ENCODE measurements at places on chromosomes 12 and 14.

DNA sequence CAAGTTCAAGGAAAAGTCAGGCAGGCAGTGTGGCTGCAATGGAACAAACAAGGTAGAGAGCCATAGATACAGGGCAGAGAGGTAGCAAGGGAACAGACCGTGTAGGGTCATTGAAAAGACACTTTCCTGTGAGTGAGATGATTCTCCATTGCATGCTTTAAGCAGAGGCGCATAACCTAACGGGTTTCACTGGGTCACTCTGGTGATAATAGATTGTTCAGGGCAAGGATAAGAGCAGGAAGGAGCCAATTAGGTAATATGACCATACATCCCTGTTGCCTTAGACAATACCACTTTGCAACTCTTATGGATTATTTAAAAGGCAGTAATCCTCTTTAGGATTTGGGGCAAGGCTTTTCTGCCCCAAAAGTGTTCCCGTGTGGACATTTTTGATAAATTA, 214.1 kb downstream of the PTPRO start:
- no peak for DNase-seq

- DNase-seq: no peak
Measured at GRCh38 chr12:88994971-88995370, 357.3 kb downstream of the DUSP6 start.

DNA sequence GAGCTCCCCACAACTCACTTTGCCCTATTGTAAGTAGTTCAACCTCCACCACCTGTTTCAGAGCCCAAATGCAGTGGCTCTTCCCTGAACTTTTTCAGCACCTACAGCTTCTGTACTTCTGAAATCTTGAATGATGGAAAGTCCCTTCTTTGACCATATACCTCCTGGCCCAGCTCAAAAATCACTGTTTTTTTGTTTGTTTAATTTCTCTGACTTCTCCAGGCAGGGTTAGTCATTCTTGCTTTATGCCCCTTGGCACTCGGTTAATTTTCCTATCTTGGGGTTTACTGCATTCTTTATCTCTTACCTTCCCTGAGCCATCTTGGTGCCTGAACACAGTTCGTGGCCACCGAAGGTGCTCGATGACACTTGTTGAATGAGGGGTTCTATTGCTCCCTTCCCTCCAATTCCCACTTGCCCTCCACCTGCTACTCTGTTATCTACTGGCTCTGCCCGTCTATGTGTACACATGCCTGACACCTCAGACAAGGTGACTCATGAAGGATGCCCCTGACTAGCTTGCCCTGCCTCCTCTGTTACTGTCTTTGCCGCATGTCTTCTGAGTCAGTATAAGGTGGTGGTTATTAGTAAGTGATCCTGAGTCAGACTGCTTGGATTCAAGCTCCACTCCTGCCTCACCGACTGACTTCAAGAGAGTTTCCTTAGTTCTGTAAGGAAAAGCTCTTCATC, 4.4 kb downstream of the AMHR2 start:
- no peak for DNase-seq

GRCh38 chr12:112523856-112524255, 105.1 kb downstream of the PTPN11 start:
- DNase-seq: no peak

DNA sequence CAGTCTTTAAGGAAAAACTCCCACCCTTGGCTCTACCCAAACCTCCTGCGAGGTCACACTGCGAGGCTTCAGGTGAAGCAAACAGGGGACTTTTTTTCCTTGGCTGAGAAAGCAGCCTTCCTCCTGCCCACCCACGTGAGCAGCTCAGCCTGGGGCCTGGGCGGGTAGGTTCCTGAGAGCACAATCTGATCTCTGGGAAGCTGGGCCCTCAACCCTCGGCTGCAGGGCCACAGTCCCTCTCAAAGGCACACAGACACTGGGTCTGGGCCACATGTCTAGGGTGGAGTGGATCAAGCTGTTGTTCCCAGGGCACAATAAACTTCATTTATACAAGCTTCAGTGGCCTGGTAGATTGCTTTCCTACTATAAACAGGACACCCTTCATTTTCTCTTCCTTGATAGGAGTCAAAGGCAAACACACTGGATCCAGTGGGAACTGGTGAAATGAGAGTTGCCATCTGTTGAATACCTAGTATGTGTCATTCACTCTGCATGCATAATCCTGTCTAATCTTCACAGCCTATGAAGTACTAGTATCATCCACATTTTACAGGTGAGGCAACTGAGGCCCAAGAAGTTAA, 41.3 kb upstream of the PNMA1 start:
- no peak for DNase-seq

- DNase-seq: no peak
Measured at GRCh38 chr12:47087088-47087688, 7.4 kb upstream of the AMIGO2 start.

DNA sequence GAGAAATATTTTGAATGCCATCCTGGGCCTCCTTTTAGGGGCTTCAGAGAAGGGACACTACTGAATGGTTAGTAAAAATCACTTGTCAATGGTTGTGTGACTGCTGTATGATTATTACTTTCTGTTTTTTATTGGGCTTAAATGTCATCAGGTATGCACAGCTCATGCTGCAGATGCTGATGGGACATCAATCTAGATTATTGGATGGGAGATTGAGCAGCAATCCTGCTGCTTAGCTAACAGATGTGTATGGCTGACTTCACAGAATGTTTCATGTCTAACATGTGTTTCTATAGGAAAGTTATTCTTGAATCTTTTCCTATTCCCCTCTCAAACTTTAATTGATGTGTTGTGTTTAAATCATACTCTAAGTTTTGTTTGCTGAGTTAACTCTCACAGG, 166.8 kb downstream of the RMST start:
- no peak for DNase-seq

GRCh38 chr12:109875572-109876131, 4.7 kb downstream of the GLTP start:
- no peak for DNase-seq

DNA sequence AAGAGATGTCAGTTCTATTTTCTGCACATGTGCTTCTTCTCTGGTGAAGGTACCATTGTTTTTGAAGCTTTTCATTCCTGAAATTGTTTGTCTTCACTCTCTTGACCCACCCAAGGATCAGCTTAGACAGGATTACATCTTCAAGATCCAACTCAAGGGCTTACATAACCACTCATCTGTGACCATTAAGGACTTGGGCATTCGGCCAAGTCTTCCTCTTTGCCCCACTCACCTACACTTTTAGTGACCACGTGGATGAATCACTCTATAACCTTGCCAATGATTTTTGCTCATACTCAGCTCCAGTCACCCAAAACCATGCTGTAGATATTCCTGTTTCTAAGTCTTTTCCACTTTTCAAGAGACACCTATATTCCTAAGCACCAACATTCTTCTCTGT, 36.5 kb upstream of the SSTR1 start:
- DNase-seq: no peak

GRCh38 chr14:84003346-84003745, 1526.6 kb upstream of the FLRT2 start:
- no peak for DNase-seq

GRCh38 chr14:98345161-98345560, 926.8 kb downstream of the BCL11B start:
- no peak for DNase-seq

- no peak for DNase-seq
Measured at GRCh38 chr14:69543341-69544115, 31.1 kb downstream of the CCDC177 start.

GRCh38 chr12:104230304-104231095, 14.9 kb downstream of the TXNRD1 start:
- DNase-seq: no peak

DNA sequence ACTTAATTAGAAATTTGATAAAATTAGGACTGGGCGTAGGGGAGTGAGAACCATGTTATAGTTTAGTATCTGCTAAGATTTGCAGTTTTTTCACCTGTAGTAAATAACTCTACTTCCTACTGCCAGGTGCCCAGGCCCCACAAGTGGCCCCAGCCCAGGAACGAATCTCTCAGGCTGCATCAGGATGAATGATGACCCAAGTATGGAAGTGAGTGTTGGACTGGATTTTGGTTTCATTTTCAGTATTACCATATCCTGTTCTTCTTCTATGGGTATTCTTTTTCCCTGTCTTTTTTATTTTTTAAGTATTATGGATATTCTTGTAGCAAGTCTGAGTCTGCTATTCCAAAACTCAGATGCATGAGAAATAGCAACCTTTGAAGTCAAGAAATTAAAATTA, 120.3 kb upstream of the BCAT1 start:
- no peak for DNase-seq

GRCh38 chr14:65159281-65160062, 57.2 kb upstream of the MAX start:
- no peak for DNase-seq

All from NCI-H2107 (cell line).